H7 (cell line): ENCODE measurements at places on chromosomes 7 and 10.

GRCh38 chr10:116905845-116906210 is 56.5 kb downstream of the ENO4 start:
- DNase-seq = no peak

DNA sequence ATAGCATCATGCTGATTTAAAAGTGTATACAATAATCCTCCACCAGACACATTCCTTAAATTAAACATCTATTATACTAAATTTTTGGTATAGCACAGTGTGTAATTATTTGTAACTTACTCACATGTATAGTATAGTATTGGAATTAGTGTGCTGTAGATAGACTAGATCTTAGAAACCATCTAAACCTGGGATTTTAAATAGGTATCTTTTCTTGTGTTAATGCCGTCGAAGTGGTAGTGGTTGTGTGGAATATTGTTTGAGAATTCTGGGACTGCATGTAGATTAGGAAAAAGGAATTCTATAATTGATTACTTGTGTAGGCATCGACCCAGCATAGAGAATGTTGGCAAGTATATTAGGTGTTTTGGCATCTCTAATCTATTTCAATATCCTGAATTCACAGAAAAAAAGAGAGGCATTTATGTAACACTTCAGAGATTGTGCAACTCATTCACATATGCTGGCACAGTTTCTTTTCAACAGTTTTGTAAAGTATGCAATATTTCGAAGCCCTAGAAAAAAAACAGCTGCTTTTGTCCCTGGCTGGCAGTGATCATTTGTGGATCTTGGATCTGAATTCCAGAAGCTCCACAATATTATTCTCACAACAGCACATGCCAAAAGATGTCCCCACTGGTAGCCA is 145.5 kb upstream of the AGR3 start:
- DNase-seq = no peak

- no peak for DNase-seq
Observed at GRCh38 chr7:139490130-139490529, 6.7 kb upstream of the KLRG2 start.

DNA sequence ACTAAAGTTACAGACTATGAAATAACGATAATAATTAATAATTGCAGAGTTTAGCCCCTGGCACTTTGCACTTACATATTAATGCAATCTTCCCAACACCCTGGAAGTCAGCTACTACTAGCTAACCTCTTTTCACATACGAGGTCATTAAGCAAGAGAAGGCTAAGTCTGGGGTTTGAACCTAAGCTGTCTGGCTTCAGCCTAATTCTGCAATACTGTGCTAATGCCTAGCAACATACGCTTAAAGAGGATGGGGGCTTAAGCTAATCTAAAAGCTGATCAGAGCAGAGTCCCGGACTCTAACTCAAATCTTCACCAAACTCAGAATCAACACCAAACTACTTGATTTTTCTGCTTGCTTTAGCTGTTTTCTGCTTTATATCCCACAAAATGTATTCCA is 168.7 kb upstream of the GNAI1 start:
- no peak for DNase-seq

DNA sequence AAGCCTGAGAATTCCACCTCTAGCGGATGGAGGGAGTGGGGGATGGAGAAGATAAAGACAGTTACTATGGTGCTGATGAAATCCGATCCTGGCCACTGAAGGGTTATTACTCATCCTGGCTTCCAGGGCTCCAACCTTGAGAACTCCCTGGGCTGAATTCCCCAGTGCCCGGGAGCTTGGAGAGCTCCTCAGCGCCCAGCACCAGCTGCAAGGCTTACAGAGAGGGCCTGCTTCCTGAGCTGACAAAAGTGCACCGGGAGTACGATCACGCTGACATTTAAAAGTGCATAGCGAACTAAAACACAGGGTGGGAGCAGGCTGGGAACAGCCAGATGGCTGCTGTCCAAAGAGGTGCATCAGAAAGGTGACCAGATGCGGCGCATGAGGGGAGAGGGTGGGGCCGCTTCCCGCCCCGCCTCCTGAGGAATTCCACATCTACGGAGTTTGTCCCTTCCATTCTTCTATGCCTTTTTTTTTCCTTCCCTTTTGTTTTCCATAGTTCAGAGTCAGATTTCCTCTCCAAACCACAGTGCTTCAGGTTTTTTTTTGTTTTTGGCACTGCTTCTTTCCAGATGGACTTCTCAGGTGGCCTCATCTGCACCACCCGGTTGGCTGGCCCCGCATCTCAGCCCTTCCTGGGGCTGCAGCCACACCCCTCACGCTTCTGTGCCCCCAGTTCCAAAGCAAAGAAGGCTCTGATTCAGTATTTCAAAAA is 62.4 kb upstream of the MKRN1 start:
- DNase-seq = peak; percentile 91

DNA sequence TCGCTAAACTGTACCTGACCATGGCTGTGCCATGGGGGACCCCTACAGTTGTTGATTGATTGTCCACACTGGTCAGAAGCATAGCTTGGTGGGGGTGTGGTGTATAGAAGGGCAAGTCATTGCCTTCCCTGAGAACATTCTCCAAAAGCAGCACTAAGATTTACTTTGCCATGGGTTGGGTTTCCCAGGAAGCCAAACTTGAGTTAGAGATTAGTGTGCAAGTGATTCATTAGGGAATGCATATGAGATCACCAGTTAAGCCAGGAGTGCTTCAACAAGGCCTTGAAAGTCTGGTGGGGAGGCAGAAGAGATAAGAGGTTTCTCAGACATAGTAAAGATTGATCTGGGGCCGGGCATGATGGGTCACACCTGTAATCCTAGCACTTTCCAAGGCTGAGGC is 21.4 kb upstream of the TPST1 start:
- no peak for DNase-seq
